T-helper 9 cell (primary cell): ENCODE measurements at places on chromosomes 3 and 15.
A peak's percentile ranks its signal among the peaks of the same experiment; 100 is the strongest.

GRCh38 chr3:32202496-32202895, 36.0 kb upstream of the CMTM8 start:
- DNase-seq = no peak

- DNase-seq = no peak
These were observed 8.9 kb downstream of the NSUN3 start for GRCh38 chr3:94071713-94072284.

- no peak for DNase-seq
These were observed 424.1 kb upstream of the THBS1 start for GRCh38 chr15:39156646-39157250.

DNA sequence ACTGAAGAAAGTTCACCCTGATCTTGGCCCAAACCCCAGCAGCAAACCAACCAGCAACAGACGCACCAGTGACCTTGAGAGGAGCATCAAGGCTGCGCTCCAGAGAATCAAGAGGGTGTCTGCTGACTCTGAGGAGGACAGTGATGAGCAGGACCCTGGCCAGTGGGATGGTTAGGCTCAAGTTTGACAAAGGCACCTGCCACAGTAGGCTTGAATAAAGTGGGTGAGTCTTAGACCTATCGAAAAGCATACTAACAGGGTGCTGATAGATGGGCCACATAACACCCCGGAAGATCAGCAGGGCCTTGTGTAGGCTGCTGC, 23.9 kb downstream of the WHAMM start:
- no peak for DNase-seq

DNA sequence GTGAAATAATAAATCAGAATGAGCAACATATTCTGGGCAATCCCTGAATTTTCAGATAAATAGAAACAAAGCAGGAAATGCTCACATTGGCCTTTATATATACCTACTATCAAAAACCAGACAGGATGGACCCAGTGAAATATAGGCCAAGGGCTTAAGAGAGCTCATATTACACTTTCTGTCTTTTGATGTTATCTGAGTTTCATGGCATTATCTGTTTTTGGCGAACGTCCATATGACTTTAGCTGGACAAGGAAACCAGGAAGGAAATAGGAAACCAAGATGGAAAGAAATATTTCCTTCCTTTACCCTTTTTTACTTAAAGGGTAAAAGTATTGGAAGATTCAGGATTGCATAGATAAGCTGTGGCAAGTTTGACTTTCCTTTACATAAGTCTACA, 274.8 kb downstream of the THSD4 start:
- no peak for DNase-seq

DNA sequence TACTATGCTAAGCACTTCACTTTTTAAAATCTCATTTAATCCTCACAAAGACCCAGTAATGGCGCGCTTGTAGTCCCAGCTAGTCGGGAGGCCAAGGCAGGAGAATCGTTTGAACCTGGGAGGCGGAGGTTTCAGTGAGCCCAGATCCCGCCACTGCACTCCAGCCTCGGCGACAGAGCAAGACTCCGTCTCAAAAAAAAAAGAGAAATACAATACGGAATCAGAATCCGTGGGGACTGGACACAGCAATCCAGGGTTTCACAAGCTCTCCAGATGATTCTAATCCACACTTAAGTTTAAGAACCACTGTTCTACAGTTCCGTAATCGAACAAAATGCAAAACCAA, 426 bp upstream of the SUMF1 start:
- no peak for DNase-seq

- DNase-seq = no peak
These were observed 51.6 kb upstream of the HACD2 start for GRCh38 chr3:123636431-123636841.

DNA sequence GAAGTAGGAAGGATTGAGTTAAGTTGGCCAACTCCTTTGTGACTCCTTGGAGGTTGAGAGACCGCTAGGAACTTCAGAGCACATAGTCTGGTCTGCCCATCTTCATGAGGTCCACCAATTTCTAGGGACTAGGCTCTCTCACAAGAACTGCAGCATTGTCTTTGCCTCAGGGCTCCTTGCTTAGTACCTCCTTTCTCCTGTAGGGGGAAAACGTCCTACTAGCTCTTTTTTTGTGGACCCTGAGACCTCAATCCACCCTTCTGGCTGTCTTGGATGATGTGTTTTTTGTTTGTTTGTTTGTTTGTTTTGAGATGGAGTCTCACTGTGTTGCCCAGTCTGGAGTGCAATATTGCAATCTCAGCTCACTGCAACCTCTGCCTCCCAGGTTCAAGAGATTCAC, 21.6 kb downstream of the REC114 start:
- DNase-seq = no peak

DNA sequence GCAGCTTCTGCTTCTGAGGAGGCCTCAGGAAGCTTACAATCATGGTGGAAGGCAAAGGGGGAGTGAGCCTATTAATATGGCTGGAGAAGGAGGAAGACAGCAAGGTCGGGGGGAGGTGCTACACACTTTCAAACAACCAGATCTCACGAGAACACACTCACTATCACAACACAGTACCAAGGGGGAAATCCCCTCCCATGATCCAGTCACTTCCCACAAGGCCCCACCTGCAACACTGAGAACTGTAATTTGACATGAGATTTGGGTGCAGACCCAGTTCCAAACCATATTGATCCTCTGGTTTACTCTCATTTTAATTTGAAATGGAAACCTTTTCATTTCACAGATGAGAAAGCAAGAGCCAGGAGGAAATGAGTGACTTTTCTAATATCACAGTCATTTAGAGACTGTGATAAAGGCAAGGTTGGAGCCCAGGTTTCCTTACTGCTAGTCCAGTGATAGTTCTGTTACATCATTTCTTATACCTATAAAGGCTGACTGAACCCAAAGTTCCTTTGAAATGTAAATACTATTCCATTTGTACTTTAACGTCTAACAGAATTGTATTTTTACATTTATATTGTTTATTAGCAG, 105.8 kb upstream of the GAP43 start:
- no peak for DNase-seq

DNA sequence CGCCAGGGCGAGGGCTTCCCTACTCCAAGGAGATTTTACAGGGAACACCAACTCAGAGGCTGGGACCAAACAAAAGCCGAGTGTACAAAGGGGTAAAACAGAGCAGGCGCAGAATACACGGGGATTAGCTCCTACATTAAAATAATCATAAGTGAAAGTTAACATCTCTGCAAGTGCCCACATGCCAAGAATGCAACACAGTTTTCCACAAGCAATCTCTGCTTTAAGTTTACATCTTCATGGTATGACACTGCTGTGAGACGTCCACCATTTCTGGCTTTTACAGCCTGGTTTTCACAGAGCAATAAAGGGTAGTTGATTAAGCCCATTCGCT, 500 bp upstream of the VGLL3 start:
- no peak for DNase-seq

DNA sequence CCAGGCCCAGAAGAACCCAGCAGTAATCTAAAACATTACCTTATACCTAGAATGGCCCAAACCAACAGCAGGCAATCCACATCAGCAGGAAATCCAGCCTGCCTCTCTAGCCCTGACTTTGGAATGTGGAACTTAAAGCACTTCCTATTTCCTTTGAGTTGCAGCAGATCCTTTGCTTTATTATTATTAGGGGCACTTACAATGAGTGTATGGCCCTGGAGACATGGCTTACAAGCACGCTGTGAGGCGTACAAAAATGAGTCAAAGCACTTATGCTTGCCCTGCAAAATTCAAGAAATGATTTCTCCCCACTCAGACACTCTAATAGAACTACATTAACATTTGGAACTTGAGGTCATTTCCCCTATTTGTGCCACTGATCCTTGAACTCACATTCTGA, 9.5 kb upstream of the KNSTRN start:
- no peak for DNase-seq

- no peak for DNase-seq
These were observed 59.2 kb downstream of the RSRC1 start for GRCh38 chr3:158169091-158169491.

- DNase-seq = no peak
These were observed 438 bp downstream of the SHOX2 start for GRCh38 chr3:158105710-158106253.

DNA sequence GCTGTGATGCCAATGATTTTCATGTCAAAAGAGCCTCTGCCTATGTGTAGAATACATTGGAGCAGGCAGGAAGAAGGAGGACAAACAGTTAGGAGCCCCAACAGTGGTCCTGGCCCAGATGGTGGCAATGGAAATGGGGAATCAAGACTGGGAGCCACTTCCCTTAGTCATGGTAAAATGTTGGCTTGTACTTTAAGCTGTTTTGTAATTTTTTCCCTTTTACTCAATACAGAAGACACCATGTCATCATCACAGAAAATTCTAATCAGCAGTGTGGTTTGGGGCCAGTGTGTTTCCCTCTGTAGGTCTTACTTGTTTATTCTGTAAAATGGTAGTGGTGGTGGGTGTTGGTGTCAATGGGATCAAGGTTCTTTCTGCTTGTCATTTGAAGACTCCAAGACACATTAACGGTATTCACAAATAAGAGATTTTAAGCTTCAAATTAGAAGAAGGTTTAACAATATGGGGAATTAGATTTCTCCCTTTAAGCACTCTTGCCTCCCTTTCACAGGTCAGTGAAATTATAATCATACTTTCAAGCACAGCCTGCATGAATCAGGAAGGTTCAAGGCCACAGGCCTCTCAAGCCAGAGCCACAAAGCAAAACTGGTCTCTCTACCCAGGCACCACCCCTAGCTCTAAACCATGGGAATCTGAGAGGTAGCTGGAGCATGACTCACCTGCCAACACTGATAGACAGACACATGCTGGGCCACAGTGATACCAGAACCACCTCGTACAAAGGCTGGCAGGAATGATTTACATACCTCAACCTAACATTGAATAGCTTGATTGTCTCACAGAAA, 24.9 kb downstream of the SIAH2 start:
- DNase-seq = no peak

DNA sequence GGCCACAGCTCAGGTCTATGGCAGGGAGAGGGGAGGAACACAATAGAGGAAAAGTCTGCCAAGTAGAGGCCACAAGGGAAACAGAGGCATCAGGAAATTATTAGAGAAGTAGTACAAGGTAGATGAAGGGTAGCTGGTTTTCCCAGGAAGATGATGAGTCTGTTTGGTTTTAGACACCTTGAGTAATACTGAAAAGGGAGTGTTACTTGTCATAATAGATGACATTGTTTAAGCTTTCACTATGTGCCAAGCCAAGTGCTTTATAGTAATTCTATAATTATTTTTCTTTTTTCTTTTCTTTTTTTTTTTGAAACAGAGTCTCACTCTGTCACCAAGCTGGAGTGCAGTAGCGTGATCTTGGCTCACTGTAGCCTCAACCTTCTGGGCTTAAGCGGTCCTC, 13.7 kb downstream of the PXK start:
- DNase-seq = no peak

GRCh38 chr3:172082269-172082668, 42.9 kb downstream of the FNDC3B start:
- DNase-seq = no peak

- no peak for DNase-seq
These were observed 440 bp downstream of the PRTG start for GRCh38 chr15:55742498-55742926.

- DNase-seq = no peak
These were observed 115.6 kb downstream of the PDE8A start for GRCh38 chr15:85097250-85097649.

DNA sequence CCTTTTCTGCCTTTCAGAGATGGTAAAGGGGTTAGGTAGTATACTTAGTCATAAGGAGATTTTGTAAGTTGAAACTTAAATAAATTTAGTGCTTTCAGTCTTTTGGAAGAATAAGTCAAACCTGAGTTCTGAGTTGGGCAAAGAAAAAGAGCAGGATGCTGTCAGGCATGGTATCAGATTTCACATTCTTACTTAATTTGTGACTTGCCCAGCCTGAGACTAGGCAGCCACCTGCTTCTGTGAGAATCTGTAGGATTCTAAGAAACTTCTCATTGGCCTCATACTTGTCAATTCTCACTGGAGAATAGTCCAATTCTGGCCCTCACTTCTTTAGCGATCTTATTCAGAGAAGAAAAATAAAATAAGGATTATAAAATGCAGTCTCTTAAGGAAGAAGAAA, 577.5 kb downstream of the DIPK2A start:
- DNase-seq = no peak

DNA sequence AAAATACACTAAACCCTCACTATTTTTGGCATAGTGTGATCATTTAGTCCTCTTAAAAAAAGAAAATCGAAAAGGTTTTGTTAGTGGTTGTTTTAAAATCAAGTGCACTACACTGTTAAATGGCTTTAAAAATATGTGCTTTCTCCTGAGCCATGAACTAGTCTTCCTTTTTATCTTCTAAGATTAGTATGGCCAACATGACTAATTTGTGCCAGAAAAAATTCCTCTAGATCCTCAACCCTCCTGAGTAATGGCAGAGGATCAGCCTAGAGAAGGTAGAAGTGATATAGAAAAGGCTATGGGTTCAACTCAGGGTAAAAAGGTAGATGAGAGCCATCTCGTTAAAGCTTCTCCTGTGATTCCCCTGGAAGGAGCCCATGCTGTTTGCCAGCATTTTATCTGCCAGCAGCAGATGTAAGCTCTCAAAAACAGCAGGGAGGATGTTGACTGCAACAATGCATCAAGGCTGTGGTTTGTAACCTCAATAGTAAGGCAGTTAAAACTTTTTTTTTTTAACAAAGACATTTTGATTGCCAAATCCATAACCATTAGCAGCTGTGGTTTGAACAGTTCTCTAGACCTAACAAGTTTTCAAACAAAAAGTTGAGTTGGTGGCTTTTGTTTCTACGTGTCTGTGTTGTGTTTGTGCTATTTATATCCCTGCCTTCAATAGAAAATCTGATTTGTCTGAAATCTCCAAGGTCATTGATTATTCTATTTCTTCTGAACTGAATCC, 30.2 kb upstream of the ZNF609 start:
- DNase-seq = peak; percentile 3

GRCh38 chr3:59940718-59941117, 890.9 kb upstream of the CFAP20DC start:
- no peak for DNase-seq

- no peak for DNase-seq
These were observed 36.7 kb downstream of the RGMA start for GRCh38 chr15:93052090-93052879.

GRCh38 chr3:32203854-32204253, 34.6 kb upstream of the CMTM8 start:
- no peak for DNase-seq

DNA sequence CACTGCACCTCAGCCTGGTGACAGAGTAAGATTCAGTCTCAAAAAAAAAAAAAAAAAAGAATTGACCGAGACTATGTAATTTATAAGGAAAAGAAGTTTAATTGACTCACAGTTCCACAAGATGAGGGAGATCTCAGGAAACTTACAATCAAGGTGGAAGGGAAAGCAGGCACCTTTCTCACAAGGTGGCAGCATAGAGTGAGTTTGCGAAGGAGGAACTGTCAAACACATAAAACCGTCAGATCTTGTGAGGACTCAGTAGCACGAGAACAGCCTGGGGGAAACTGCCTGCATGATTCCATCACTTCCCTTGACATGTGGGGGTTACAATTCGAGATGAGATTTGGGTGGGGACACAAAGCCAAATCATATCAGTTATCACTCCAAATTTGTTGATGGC, 380.9 kb downstream of the EDEM1 start:
- no peak for DNase-seq

- DNase-seq = no peak
These were observed 26.6 kb downstream of the ITGB5 start for GRCh38 chr3:124860599-124860998.
